ENCODE measurements at places on chromosomes 12 and 14. TPM values are rescaled to one million over a fixed set of nuclear protein-coding genes. Genes with fewer than 3 reads are reported as not detected.

The AICDA gene
- total RNA-seq = not detected

The ST8SIA1 gene
- 9.7 TPM for total RNA-seq

The C2CD5 gene
- total RNA-seq = 34.7 TPM

The LRRC43 gene
- not detected for total RNA-seq

The ASIC1 gene
- total RNA-seq = not detected

The ACOT4 gene
- 1.9 TPM for total RNA-seq

The OSGEP gene
- 26.7 TPM for total RNA-seq

The ANO6 gene
- 49.6 TPM for total RNA-seq

The LHX5 gene
- total RNA-seq = not detected

The TC2N gene
- 37.8 TPM for total RNA-seq

The RERGL gene
- 26.7 TPM for total RNA-seq

The CLEC9A gene
- total RNA-seq = not detected

The ARMH4 gene
- total RNA-seq = 3.8 TPM

The TAS2R31 gene
- not detected for total RNA-seq

The CLEC4C gene
- total RNA-seq = not detected

The HOXC4 gene
- total RNA-seq = 0.32 TPM

The SCN8A gene
- total RNA-seq = 2.0 TPM

The PDZRN4 gene
- 1.3 TPM for total RNA-seq

The CACNB3 gene
- 54.5 TPM for total RNA-seq

The NUAK1 gene
- total RNA-seq = 29.7 TPM

DNA sequence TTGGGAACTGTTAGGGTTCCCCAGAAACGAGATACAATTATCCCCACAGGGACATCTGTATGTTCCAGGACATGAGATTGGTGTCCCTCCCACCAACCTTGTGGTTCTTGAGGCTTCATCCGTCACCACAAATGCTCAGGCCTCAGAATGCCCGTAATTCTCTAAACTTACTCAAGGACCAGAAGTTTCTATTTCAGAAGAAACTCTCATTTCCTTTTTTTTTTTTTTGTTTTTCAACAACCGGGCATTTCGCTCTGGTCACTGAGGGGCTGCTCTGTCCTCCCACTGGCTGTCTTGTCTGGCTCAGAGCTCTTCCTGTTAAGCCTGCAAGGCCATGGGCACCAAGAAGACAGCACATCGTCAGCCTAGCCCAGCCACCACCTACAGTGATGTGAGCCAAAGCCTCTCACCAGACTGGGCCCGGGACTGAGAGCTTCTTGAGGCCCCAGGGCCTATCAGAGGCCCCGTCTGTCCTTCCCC lies 36.2 kb downstream of the VDR start:
- DNase-seq = no peak

DNA sequence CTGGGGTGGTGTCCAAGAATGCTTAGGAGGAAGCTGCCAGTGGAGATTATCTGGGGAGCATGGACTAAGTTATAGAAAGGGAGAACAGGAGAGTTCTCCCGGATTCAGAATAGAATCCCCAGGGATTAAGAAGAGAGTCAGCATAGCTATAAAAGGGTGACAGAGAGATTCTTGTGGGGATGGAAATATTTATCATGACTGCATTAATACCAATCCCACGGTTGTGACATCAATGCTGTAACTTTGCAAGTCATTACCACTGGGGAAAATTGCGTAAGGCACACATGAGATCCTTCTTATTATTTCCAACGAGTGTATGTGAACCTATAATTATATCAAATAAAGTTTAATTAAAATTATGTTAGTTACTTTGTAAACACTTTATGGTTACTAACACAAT lies 447.9 kb upstream of the TMEM132C start:
- no peak for DNase-seq

- no peak for DNase-seq
These were observed 86.6 kb upstream of the OTX2 start for GRCh38 chr14:56896922-56897321.

DNA sequence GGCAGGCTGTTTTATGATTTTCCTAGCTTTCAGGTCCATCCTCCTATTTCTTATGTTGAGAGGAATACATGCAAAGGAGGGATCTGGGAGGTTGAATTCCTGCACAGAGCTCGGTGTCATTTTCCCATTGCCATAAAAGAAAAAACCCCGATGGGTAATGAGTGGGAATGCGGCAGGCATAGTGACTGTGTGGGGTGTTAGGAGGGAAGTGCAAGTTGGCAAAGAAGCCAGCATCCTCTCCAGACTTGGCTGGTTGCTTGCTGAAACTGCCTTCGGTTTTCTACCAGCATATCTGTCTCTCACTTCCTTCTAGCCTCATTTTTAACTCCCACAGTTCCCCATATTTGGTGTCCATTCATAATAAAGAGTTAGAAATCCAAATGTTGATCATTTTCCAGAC lies 1046.1 kb downstream of the SLC6A15 start:
- no peak for DNase-seq

- DNase-seq = peak; percentile 60
These were observed 19.3 kb upstream of the SERPINA6 start for GRCh38 chr14:94342334-94342934.

GRCh38 chr12:101785671-101786070 lies 45.1 kb downstream of the GNPTAB start:
- DNase-seq = no peak

DNA sequence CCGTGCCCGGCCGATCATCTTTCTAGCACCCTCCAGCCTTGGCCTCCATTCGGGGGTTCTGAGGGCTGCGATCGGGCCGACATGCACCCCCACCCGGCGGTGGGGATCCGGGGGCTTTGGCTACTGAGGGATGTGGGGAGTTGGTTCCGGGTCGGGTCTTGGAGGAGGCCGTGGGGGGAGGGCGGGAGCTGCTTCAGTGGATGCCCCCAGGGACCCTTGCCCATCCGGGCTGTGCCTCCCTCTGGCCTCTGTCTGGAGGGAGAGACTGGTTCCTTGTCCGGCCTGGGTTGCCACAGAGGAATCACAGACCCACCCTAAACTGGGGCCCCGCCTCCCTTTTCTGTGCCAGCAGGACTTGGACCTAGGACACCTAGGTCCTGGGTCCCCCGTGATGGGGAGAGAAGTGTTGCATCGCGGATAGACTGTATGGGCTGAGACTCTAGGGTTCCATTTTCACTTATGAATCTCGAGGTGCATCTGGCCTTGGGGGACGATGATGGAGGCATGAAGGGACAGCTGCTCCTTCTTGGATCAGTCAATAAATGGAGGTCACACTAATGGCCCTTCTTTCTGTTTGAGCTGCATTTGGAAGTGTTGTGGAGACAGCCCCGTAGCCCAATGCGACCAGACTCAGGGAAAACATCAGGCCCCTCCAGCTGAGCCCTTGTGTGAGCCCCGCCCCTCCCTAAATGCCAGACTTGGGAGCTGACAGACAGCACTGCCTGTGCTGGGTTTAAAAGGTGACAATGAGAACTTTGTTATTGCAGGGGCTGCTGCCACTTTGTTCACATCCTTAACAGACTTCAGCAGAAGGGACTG lies 577 bp downstream of the DTX3 start:
- DNase-seq = peak; percentile 82

DNA sequence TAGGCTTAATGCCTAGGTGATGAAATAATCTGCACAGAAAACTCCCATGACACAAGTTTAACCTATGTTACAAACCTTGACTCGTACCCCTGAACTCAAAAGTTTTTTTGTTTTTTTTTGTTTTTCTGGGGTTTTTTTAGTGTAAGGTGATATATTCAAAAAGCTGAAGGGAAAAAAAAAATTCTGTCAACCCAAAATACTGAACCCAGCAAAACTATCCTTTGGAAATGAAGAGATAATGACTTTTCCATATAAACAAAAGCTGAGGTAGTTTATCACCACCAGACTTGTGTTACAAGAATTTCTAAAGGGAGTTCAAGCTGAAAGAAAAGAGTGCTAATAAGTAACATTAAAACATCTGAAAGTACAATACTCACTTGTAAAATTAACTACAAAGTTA lies 448.1 kb downstream of the KCNH5 start:
- DNase-seq = no peak

- no peak for DNase-seq
These were observed 12.2 kb downstream of the TBX3 start for GRCh38 chr12:114671443-114672411.

- DNase-seq = no peak
These were observed 55.5 kb downstream of the MYRFL start for GRCh38 chr12:69880571-69880970.

- DNase-seq = no peak
These were observed 589.3 kb upstream of the TMEM132C start for GRCh38 chr12:127677537-127678131.

GRCh38 chr12:56129206-56129941 lies 1.3 kb downstream of the ESYT1 start:
- peak; percentile 83 for DNase-seq

DNA sequence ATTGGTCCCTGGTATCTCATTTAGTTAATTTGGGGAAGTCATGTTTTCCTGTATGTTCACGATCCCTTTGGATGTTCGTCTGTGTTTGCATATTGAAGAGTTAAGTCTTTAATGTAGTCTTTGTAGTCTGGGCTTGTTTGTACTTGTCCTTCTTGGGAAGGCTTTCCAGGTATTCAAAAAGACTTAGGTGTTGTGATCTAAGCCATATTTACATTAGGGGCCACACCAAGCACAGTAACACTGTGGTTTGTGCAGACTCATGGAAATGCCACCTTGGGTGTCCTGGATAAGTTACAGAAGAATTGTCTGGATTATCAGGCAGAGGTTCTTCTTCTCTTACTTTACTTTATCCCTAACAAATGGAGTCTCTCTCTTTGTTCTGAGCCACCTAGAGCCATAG lies 380.3 kb downstream of the CCER1 start:
- DNase-seq = no peak

DNA sequence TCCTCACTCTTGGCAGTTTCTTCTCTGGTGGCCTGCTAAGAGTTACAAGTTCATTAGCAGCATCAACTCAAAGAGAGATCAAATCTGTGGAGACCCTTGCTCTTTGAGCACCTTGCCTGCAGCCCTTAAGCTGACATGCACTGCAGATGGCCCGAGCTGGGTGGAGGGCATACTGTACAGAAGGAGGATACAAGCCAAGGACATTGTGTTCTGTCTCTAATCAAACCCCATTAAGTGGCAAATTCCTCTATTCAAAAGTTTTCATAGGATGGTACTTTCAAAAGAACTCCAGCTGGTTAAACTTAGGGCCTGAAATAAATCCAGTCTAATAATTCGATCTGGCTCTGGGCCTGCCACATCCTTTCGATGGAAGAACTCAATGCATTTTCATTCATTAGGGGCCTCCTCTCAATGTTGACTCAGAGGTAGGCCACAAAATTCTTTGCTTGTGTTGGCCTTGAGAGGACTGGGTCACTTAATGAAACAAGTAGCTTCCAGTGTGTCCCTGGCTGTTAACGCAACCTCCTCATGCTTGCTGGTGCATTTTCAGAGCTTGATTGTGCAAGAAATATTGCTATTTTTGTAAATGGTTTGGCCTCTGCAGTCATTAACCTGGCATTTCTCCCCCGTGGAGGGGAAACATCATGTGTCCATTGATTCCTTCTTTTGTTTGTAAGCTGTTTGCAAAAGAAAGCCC lies 318.2 kb downstream of the NUAK1 start:
- DNase-seq = peak; percentile 41

- DNase-seq = no peak
These were observed 28.2 kb downstream of the NEK9 start for GRCh38 chr14:75098682-75099081.

- no peak for DNase-seq
These were observed 18.5 kb upstream of the DHRS7 start for GRCh38 chr14:60183741-60184140.

GRCh38 chr12:8012651-8013309 lies 19.7 kb upstream of the FOXJ2 start:
- DNase-seq = no peak

- DNase-seq = no peak
These were observed 37.1 kb upstream of the STON2 start for GRCh38 chr14:81437244-81437643.

GRCh38 chr14:70735043-70735442 lies 74.3 kb downstream of the MAP3K9 start:
- no peak for DNase-seq

DNA sequence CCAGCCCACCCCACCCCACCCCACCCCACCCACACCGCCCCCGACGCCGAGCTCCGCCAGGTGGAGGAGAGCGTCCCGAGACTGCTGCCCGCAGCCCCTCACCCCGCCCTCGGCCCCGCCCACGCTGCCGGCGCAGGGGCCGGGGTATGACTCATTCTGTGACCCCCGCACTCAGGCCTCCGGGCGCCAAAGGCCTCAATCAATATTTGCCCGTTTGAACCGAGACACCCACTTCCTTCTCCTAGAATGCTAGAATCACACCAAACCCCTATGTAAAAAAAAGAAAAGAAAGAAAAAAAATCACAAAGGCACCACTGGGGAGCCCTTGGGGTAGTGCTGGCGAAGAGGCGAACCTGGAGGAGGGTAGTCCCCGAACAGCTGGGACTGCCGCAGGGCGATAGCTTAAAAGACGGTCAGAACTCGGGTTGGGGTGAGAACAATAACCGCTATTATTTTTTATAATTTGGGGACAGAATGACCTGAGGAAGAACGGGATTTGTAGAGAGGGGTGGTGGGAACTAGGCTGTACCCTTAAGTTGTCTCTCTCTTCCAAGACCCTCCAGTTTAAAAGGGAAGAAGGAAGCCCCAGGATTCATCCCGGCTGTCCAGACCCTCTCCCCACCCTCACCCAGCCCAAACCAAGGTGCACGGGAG lies 894 bp downstream of the KRT8 start:
- no peak for DNase-seq

GRCh38 chr14:95287176-95287754 lies 32.4 kb downstream of the CLMN start:
- DNase-seq = no peak

DNA sequence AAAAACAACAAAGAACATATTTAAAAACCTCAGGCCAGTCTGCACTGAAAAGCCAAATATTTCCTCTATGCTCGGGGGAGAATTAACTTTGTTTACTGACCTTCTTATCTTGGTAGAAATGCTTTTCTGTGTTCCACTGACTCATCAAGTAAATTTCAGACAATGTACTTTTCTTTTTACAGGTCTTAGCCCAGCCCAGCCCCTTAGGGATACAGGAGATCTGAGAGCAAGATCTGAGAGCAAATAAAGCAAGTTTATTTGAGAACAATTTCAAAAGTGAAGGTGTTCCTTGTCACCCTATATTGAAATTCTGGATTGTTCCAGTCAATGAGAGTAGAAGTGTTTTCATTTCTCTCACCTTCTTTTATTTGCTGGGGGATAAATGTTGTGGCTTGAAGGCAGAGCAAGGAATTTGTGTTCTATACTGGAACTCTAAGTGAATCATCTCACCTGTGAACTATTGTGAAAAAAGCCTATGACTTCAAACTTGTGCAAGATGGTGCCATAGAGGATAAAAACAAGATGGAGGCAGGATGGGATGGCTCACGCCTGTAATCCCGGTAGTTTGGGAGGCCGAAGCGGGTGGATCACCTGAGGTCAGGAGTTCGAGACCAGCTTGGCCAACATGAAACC lies 7.9 kb upstream of the GPRC5A start:
- no peak for DNase-seq

- DNase-seq = no peak
These were observed 14.1 kb downstream of the CMKLR1 start for GRCh38 chr12:108325018-108325358.

- no peak for DNase-seq
These were observed 239.3 kb upstream of the PRICKLE1 start for GRCh38 chr12:42828836-42829235.

GRCh38 chr12:7241404-7242005 lies 52.0 kb downstream of the PEX5 start:
- no peak for DNase-seq

GRCh38 chr14:99266181-99267178 lies 5.5 kb downstream of the BCL11B start:
- no peak for DNase-seq

All from ascending aorta (tissue), 2 donors.